ENCODE measurements at places on chromosomes 1 and 21. TPM values are rescaled to one million over a fixed set of nuclear protein-coding genes. Genes with fewer than 3 reads are reported as not detected.

Gene WNT3A
- not detected for total RNA-seq

Gene FGR
- total RNA-seq: 22.1 TPM

Gene GUCA2B
- total RNA-seq: not detected

Gene SLC44A5
- total RNA-seq: 3.5 TPM

Gene HSPB7
- total RNA-seq: 19.0 TPM

Gene SPRR3
- total RNA-seq: not detected

Gene IGSF21
- total RNA-seq: 9.5 TPM

Gene CCDC181
- total RNA-seq: not detected

Gene IFI44
- total RNA-seq: 20.0 TPM

Gene ZFP69B
- 1.2 TPM for total RNA-seq

Gene DDAH1
- 23.9 TPM for total RNA-seq

Gene SPATA21
- not detected for total RNA-seq

Gene OR2W3
- 3.6 TPM for total RNA-seq

Gene PDC
- not detected for total RNA-seq

Gene FABP3
- 15.5 TPM for total RNA-seq

Gene LRRC53
- not detected for total RNA-seq

Gene APH1A
- 104 TPM for total RNA-seq

Gene USP21
- total RNA-seq: 11.7 TPM

Gene UCHL5
- total RNA-seq: 32.8 TPM

Gene FTCD
- total RNA-seq: 0.59 TPM

Gene ZNF697
- total RNA-seq: 9.5 TPM

Gene SH2D5
- total RNA-seq: under 0.01 TPM

Gene DNAJC28
- total RNA-seq: 3.0 TPM

Gene PIK3R3
- 17.9 TPM for total RNA-seq

Gene HSPA6
- total RNA-seq: 17.1 TPM

Gene LACTBL1
- not detected for total RNA-seq

Gene PCP4
- total RNA-seq: not detected

Measured in breast epithelium (tissue), 4 donors.